ENCODE measurements at places on chromosomes 16 and 17.
A peak's percentile ranks its signal among the peaks of the same experiment; 100 is the strongest.

DNA sequence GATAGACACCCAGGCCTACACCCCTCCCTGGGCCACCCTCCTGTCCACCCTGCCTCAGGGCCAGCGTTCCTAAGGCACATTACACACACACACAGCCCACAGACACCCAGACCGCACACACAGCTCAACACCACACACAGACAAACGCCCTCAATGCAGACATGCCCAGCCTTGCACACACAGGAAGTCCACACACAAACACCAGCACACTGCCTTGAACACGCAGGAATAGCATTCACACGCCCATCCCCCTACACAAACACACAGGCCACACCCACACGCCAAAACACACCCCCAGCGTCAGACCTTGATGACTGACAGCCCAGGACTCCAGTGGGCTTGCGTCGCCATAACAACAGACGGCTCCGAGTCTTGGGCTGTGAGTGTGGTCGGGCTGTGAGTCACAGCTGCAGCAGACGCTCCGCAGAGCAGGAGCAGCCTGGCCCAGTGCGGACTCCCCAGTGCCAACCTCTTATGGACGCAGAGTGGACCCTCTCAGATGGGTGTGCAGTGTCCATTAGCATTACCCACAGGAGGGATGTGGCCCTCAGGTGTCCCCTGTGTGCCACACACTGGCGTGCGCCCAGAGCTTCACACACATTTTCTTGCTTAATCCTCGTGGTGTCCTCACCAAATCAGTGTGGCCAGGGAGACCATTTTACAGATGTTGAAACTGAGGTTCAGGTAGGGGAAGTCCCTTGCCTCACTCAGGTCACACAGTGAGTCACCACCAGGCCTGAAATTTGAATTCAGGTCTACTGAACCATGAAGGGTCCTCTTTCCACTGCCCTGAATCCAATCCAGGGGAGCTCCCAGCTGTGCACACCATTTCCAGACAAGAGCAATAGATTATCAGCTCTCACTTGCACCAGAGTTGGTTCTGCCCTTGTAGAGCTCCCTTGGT, 17.8 kb upstream of the RAI1 start:
- no peak for DNase-seq

GRCh38 chr16:25916037-25916436, 224.3 kb downstream of the HS3ST4 start:
- no peak for DNase-seq

GRCh38 chr17:52036416-52036815, 122.1 kb downstream of the CA10 start:
- no peak for DNase-seq

- no peak for DNase-seq
These were observed 4.4 kb downstream of the SMURF2 start for GRCh38 chr17:64657610-64658125.

DNA sequence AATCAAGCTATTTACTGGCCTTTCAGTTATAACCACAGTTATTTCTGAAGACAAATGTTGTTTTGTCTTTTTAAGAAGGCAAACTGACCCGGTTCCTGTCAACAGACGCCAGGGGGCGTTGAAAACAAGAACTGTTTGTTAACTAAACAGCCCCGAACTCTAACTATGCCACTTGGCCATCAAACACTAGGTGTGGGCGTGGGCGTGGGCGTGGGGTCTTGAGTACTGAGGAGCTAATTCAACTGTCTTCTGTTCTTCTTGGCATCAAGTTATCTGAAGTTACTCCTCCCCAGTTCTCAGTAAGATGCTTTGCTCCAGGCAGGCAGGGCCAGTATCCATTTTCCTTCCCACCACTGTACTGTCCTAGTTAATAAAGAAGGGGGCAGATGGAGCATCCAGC, 63.3 kb upstream of the MTMR4 start:
- peak; percentile 80 for DNase-seq

- DNase-seq, result no peak
These were observed 32.9 kb downstream of the DYNLRB2 start for GRCh38 chr16:80573700-80574120.

DNA sequence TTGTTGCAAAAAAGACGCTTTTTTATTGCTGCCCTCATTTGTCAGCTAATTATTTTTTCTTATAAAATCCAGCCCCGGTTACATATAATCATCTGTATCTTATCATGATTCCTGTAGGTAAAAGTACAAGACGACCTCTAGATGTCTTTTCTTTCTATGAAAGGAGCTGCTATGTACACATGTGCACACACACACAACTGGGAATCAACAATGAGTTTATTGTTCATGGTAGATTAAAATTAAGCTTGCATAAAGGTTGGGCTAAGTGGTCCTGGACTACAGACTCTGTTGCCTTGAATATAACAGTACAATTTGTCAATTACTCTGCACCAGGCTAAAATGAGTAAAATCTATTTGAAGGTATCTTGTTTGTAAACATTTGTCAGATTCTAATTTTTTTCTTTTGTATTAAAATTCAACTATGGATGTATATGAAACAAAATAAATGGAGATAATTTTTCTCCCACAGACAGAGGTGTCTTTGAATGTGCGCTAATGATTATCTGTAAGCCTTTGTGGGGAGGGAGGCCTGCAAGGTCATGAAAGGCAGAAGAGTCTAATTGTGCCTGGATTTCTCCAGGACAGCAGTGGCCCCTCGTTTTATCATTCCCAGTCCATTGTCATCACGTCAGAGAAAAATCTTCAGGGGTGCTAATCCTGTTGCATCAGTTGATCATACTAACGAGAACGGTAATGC, 13.4 kb downstream of the C17orf58 start:
- no peak for DNase-seq

DNA sequence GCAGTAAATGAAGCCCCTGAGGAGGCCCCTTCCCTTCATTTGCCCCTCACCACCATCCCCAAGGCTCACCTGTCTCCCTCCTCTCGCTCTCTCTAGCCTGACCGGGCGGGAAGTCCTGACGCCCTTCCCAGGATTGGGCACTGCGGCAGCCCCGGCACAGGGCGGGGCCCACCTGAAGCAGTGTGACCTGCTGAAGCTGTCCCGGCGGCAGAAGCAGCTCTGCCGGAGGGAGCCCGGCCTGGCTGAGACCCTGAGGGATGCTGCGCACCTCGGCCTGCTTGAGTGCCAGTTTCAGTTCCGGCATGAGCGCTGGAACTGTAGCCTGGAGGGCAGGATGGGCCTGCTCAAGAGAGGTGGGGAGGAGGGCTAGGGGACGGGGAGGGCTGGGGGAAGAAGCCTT, 21.0 kb downstream of the WNT9B start:
- no peak for DNase-seq

DNA sequence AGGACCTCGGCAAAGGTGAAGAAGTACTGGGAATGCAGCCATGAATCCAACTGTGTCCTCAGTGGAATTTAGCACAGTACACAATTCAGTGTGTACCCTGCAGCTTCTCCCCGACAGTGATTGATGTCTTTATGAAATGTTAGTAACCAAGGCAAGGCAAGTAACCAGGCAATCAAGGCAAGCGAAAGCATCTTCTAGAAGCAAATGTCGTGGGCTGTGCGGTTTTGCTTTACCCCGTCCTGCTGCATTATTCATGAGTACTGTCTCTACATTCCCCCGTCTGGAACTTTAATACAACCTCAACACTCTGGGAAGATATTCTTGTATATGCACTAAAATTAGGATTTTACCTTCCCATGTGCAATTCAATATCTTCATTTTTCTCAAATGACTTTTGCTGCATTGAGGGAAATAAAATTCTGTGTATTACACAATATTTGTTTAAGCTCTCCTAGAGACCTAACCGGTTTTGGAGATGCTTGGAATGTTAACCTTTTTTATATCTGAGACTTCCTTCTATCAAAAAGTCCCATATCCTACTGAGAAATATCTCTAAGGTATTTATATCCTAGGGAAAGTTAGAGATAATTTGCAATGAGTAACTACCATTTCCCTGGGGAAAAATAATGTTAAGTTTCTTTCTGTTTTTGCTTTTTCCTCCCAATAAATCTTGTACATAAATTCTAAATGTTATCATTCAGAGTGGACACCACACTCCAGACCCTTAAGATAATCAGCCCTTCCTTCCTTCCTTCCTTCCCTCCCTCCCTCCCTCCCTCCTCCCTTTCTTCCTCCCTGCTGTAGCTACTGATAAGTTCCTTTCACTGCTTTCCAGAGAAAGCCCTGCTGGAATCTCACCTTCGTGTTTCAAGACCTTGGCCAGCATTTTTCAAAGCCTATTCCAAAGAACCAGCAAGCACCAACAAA, 51.9 kb upstream of the ADORA2B start:
- no peak for DNase-seq

Data from suprapubic skin (tissue), 4 donors.